Small intestine (tissue), 16 donors: ENCODE measurements at places on chromosomes 11 and 22.

DNA sequence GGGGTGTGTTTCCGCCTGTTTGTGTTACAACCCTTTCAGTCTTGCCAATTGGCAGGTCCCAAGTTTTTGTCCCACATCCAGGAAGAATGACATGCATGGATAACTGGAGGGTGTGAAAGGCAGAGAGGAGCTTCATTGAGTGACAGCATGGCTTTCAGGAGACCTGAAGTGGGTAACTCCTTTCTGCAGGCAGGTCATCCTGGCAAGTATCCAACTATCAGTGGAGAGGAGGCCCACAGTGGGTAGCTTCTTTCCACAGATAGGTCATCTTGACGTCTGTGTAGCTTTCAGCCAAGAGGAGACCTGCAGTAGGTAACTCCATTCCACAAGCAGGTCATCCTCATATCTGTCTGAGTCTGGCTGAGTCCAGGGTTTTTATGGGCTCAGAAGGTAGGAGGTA lies 1268.8 kb upstream of the CNTN5 start:
- no peak for DNase-seq

- peak; percentile 32 for DNase-seq
These were observed 6.8 kb upstream of the SAA1 start for GRCh38 chr11:18259259-18259658.

DNA sequence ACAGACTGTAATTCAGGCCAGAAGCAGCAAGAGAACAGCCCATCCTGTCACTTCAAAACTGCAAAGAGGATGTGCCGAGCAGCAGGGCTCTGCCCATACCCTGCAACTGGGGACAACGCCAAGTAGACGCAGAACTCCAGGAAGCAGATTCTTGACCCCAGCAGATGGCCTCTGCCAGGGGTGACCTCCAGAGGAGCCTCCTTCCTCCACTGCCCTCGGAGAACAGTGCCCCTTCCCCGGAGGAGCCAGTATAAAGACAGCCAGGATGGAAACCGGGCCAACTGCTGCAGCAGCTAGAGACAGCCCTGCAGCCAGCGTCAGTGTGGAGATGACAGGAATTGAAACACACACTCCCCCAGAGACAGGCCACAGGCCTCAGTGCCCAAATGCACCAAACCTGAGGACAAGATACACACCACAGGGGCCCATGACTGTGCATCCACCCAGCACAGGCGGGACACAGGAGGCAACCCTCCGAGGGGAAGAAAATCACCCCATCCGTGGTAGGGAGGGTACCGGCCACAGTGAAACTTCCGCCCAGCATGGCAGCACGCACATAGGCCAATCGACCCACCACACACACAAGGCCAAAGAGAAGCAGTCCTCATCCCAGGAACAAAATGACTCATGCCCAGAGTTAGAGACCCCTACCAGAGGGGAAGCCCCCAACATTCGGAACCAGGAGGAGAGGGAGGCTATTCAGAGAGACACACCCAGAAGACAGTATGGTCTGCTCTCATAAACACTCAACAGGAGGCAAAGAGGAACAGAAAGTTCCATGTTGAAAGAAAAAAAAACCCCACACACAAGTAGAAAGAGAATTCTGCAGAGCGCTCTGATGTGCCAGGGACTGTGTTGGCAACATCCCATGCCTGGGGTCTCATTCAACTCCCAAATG lies 5.6 kb downstream of the AHNAK start:
- no peak for DNase-seq

- no peak for DNase-seq
These were observed 4.0 kb downstream of the PTDSS2 start for GRCh38 chr11:454043-454442.

DNA sequence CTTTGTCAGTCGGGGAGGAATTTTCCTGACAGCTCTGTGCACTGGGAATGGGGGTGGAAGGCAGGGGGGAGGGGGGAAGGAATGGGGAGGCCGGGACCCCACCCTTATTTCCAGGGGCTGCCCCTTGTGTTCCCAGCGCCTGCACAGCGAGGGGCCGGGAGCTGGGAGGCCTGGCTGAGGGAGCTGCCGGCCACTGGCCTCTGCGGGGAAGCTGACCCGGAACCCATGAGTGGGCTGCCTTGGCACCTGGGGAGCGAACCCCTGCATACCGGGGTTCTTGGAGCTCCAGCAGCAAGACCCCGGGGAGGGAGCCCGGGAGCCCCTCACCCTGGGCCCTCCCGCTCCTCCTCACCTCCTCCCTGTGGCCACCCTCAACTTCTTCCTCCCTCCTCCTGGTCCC lies 3.5 kb downstream of the H19 start:
- DNase-seq, result no peak

- DNase-seq, result no peak
These were observed 26.8 kb upstream of the PPP2R1B start for GRCh38 chr11:111792955-111793500.

DNA sequence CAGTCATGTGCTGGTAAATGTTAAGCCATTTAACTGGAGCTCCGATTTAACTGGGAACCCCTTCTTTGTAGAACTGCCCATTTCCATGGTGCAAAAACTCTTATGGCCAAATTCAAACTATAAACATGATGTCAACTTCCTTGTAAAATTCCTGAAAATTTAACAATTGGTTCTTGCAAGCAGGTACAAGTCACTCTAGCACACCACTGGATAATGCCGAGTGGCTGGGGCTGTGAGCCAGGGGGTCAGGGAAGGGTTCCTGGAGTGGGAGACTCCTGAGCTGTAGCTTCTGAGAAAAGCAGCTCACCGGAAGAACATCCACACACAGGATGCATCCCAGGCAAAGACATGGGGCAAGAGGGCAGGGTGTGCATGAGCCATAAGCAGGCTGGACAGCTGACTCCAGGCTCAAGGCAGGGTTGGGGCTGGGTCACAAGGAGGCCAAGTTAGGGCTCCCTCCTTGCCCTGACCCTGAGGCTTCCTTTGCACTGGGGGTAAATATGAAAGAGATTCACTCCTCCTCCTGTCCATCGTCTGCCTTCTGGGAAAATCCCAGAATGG lies 18.2 kb downstream of the P2RY2 start:
- no peak for DNase-seq

DNA sequence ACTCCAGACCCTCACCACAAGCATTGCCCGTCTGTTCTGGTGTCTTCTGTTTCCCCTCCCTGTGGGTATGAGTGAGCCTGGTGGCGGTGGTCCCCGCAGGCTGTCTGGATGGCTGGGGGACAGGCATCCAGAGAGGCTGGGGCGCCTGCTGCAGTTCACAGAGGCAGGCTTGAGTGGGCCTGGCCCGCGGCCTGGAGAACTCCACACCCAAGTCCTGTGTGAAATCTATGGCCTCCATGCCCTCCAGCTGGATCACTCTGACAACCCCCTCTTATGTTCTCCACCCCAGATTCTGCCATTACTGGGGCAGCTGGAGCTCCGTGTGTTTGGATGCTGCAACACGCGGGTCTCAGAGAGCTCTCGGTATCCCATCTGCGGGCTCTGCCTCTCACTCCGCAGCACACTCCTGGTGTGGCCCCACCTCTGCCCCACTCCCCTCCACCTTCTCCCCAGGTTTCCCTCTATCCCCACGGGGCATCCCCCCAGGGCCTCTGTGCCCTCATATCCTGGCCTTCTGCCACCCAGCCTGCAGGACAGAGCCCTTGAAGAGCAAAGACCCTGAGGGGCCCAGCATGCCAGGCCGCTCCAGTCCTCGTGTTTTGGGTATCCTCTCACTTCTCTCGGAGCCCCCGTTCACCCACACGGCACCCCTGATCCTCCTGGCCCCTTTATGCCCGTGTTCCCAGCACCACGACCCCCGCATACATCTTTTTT lies 31.3 kb downstream of the LRRC74B start:
- no peak for DNase-seq

- DNase-seq, result no peak
These were observed 5.2 kb downstream of the MLC1 start for GRCh38 chr22:50080077-50080465.

- peak; percentile 66 for DNase-seq
These were observed 18.3 kb downstream of the PRSS23 start for GRCh38 chr11:86818462-86819192.

- no peak for DNase-seq
These were observed 4.8 kb downstream of the CLCF1 start for GRCh38 chr11:67368621-67369020.

DNA sequence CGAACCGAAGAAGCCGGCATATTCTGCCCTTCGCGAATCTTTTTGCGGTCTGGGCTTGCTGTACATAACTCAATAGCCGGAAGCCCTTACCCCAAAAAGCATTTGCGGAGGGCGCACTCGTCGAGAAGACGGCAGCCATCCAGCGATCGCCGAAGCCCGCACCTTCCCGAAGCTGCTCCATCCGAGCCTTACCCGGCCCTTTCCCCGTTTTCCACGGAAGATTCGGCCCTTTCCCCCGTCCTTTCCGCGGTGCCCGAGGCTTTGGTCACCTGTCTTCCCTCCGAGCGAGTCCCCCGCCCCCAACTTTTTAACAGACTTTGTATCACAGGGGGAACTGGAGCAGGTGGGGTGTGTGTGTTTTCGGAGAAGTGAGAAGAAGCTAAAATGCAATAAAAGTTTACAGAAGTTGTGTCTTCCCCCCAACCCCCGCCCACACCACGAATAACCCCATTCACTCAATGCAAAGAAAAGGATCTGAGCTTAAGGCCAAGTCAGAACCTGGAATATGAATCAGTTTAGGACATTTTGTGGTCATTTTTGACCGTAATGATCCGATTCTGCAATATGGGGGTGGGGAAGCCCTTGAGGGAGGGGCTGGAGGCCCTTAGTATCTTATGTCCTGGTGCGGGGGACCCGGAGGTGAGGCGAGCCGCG lies 99.0 kb upstream of the HSD17B12 start:
- no peak for DNase-seq

DNA sequence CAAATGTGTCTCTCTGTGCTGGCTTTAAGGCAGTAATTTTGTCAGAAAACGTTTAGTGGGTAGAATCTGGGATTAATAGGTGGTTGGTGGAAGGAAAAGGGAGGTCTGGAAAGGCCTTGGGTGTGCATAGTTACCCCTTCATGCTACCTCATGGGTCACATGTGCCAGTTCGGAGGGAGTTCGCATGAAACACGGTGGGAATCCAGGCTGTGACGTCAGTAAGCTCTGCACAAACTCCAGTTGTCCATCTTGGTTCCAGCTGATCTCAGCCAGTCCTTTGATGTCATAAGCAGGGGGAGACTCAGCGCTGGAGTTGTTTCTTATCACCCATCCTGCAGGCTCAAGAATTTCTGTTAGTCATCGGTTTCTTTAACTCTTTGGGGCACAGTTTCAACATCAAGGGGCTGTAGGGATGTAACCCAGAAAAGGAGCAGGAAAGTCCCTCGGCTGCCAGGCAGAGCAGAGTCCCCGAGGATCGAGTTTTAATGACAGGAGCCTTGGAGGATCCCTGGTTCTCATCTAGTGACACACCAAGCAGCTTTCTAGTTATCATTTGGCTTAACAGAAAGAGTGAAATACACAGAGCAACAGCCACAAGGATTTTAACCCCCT lies 28.9 kb downstream of the MOV10L1 start:
- peak; percentile 56 for DNase-seq

- no peak for DNase-seq
These were observed 35.5 kb upstream of the VWA5A start for GRCh38 chr11:124079631-124080326.

GRCh38 chr11:8332196-8332595 lies 68.5 kb upstream of the LMO1 start:
- DNase-seq, result no peak

- no peak for DNase-seq
These were observed 27.0 kb downstream of the MS4A6A start for GRCh38 chr11:60155931-60156330.

GRCh38 chr11:11391169-11391568 lies 38.1 kb upstream of the CSNK2A3 start:
- DNase-seq, result no peak

- DNase-seq, result no peak
These were observed 146.1 kb downstream of the LDLRAD3 start for GRCh38 chr11:36089920-36090319.

DNA sequence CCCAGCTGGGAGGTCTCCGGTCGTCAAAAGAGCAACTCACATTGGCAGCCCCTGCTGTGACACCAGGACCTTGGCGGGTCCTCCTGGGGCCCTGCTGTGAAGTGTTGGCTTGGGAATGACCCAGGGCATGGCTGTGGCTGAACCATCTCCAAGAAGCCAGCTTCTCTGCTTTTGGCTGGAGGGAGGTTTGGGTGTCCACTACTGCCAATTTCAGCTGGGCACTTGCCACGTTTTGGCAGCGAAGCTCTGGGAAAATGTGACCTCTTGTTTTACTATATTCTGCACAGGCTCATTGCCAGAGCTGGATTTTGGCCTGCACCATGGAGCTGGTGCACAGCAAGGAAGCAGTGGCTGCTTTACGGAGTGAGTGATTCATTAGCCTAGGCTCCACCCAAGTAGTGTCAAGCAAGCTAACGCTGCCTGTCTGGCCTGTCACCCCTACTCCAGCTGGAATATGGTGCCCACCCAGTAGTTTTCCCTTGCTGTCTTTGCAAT lies 24.3 kb upstream of the SMCO4 start:
- no peak for DNase-seq

GRCh38 chr11:103529181-103529684 lies 420.0 kb downstream of the DYNC2H1 start:
- DNase-seq, result no peak

- peak; percentile 29 for DNase-seq
These were observed 147.1 kb downstream of the C11orf91 start for GRCh38 chr11:33553486-33553885.
